ENCODE measurements at places on chromosomes 1 and 21.
A peak's percentile ranks its signal among the peaks of the same experiment; 100 is the strongest.

- no peaks in the 10 kb centered on the region for H3K4me1 ChIP-seq
- H3K27ac ChIP-seq = no peak overlapping the region
- no peaks in the 10 kb centered on the region for H3K27me3 ChIP-seq
Observed at GRCh38 chr1:234564035-234565029, 45.6 kb downstream of the IRF2BP2 start.

DNA sequence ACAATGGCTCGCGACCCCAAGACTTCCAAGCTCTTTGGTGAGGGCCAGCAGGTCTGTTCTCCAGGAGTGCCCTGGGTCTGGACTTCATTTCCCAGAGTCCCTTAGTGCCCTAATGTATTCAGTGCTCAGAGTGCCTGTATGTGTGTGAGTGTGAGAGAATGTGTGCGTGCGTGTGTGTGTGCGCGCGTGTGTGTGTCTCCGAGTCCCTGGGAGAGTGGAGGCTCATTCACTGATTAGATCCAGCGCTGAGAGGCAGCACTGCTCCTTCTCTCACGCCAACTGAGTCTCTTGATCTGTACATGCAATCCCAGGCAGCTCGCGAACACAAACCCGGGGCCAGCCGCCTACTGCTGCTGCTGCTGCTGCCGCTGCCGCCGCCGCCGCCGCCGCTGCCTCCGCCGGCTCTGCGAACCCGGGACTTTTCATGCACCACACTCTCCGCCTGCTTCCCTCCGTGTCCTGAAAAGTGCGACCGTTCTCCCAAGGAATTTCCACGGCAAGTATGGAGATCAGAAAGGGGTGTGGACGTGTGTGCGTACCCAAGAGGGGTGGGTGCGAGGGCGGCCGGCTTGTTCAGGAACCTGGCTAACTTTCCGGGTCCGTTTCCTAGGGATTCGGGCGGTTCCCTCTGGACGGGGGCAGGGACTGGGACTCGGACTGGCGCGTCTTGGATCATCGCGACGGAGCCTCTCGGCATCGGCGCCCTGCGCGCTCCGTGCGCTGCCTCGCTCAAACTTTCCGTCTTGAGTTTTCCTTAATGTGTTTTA, at the start of gene RNF220:
TSS of gene RNF220 (plus strand) at position 225 of the 767 bp plus-strand sequence.
- no peaks in the 10 kb centered on the region for H3K36me3 ChIP-seq
- H3K27me3 ChIP-seq = peaks cover 16% of the 10 kb centered on the region
- no peaks in the 10 kb centered on the region for H3K4me1 ChIP-seq

- H3K27me3 ChIP-seq = no peaks in the 10 kb centered on the region
- H3K27ac ChIP-seq = peak overlapping the region; percentile 30
- peaks cover 55% of the 10 kb centered on the region for H3K4me1 ChIP-seq
- peaks cover 7% of the 10 kb centered on the region for H3K36me3 ChIP-seq
- no peak for DNase-seq
Observed at GRCh38 chr1:153734396-153735089, 6.7 kb downstream of the INTS3 start.

DNA sequence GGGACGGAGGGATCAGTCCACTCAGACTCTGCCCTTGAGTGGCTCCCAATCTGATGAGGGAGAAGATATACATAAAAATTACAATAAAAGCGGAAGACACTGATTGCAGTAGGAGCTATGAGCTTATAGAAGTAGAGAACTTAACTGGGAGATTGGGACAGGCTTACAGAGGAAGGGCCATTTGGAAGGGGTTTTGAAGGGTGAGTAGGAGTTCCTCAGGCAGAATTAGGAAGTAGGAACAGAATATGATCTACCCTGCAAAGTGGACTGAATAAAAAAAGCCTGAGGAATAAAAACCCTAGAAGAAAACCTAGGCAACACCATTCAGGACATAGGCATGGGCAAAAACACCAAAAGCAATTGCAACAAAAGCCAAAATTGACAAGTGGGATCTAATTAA, 9.2 kb upstream of the WASF2 start:
- H3K4me1 ChIP-seq = peaks cover 29% of the 10 kb centered on the region
- no peaks in the 10 kb centered on the region for H3K36me3 ChIP-seq
- no peak overlapping the region for H3K27ac ChIP-seq
- H3K27me3 ChIP-seq = no peaks in the 10 kb centered on the region
- H3K4me3 ChIP-seq = no peak overlapping the region

GRCh38 chr1:25874635-25875153, 814 bp downstream of the PAQR7 start:
- peak overlapping the region; percentile 77 for H3K4me3 ChIP-seq
- H3K36me3 ChIP-seq = peaks cover 8% of the 10 kb centered on the region
- peak overlapping the region; percentile 76 for H3K27ac ChIP-seq
- H3K27me3 ChIP-seq = no peaks in the 10 kb centered on the region
- no peak for DNase-seq
- H3K4me1 ChIP-seq = peaks cover 11% of the 10 kb centered on the region

GRCh38 chr1:93728480-93729131, 47.0 kb upstream of the BCAR3 start:
- no peaks in the 10 kb centered on the region for H3K27me3 ChIP-seq
- no peaks in the 10 kb centered on the region for H3K36me3 ChIP-seq
- H3K4me1 ChIP-seq = no peaks in the 10 kb centered on the region
- H3K4me3 ChIP-seq = no peak overlapping the region
- no peak overlapping the region for H3K27ac ChIP-seq

GRCh38 chr1:184524248-184524647, 137.4 kb downstream of the C1orf21 start:
- no peak overlapping the region for H3K27ac ChIP-seq
- no peak for DNase-seq
- no peaks in the 10 kb centered on the region for H3K27me3 ChIP-seq

DNA sequence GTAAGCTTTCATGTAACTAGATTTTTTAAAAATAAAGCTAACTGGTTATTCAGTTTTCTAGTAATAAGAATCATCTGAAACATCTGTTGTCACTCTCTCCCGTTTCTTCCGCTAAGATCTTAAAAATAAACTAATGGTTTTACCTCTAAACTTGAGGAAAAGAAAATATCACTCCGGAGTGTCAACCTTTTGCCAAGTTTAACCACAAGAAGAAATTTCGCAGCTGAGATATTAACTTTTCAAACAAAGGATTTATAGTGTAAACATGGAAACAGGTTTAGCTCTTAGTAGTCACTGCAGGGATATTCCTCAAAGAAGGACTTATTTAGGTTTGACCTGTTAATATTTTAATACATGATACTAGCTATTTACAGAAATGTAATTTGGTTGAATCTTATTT, 954.9 kb downstream of the ADGRL2 start:
- H3K4me1 ChIP-seq = no peaks in the 10 kb centered on the region

- H3K4me3 ChIP-seq = no peak overlapping the region
- H3K4me1 ChIP-seq = no peaks in the 10 kb centered on the region
- H3K36me3 ChIP-seq = peaks cover 43% of the 10 kb centered on the region
- no peaks in the 10 kb centered on the region for H3K27me3 ChIP-seq
Observed at GRCh38 chr1:53037159-53037558, 24.9 kb upstream of the PODN start.

- H3K27ac ChIP-seq = no peak overlapping the region
- H3K4me1 ChIP-seq = no peaks in the 10 kb centered on the region
- no peak for DNase-seq
- no peaks in the 10 kb centered on the region for H3K27me3 ChIP-seq
- H3K36me3 ChIP-seq = no peaks in the 10 kb centered on the region
Observed at GRCh38 chr21:36916718-36917117, 49.8 kb downstream of the HLCS start.

DNA sequence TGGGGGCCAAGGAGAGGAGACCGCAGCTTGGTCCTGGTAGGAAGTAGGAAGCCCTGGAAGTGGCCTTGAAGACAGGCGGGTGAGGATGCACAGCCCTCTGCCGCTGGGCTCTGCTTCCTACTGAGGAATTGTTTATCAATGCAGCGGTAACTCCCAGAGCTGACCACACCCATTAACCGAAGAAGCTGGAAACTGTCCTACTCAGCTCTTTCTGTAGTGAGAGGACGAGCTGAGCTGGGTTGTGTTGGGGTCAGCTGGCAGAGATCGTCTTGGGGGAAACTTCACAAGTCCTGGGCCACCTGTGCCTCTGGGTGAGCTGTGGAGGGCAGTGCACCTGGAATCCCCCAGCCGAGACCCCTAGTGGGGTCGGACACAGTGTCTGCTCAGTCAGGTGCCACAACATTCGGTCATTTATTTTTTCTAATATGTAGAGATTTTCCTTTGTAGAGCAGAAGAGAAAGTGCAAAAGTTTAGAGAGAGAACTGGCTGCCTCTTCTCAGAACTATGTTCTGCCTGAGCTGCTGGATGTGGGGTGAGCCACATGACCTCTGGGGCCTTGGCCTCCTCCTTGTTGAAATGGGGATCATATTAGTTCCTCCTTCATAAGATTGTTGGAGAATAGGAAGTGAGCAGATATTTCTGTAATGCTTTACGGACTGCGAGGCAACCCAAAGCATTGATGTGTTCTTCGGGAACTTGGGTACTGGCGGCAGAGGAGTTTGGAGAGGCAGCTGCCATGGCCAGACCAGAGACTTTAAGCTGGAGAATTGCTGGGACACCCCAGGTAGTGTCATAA, 3.6 kb downstream of the NECAP2 start:
- no peak overlapping the region for H3K27ac ChIP-seq
- DNase-seq = no peak
- H3K27me3 ChIP-seq = no peaks in the 10 kb centered on the region
- peaks cover 25% of the 10 kb centered on the region for H3K36me3 ChIP-seq

DNA sequence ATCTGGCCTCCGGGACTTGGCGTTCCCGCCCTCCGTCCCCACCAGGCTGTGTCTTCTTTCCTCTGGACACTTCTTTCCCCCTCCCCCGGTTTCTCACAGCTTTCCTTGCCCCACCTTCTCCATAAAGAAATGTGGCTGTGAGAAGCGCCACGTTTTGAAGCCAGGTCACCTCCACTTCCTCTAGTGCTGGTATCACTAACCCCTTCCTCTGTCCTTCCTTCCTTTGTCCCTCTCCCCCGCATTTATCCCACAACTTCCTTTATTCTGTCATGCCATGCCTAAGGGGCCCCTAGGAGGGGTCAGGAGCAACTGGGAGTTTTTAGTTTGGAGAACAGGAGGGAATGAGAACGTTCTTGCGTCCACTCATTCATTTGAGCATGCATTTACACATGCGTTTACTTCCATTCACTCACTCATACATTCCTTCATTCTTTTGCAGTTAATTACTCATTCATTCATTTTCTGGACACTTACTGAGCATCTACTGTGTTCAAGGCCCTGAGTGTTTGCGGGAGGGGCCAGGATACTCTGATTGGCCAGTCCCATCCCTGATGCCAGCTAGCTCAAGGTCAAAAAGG, 5.0 kb upstream of the ACOT11 start:
- DNase-seq = no peak
- H3K4me3 ChIP-seq = peak overlapping the region; percentile 56
- H3K27ac ChIP-seq = peak overlapping the region; percentile 87
- H3K36me3 ChIP-seq = no peaks in the 10 kb centered on the region
- H3K4me1 ChIP-seq = peaks cover 35% of the 10 kb centered on the region

GRCh38 chr21:14734833-14735232, 188.7 kb upstream of the SAMSN1 start:
- no peak overlapping the region for H3K4me3 ChIP-seq
- no peak overlapping the region for H3K27ac ChIP-seq
- H3K4me1 ChIP-seq = no peaks in the 10 kb centered on the region

- H3K36me3 ChIP-seq = no peaks in the 10 kb centered on the region
- DNase-seq = no peak
- no peak overlapping the region for H3K4me3 ChIP-seq
- no peak overlapping the region for H3K27ac ChIP-seq
Observed at GRCh38 chr1:198359024-198359653, 181.3 kb downstream of the ATP6V1G3 start.

DNA sequence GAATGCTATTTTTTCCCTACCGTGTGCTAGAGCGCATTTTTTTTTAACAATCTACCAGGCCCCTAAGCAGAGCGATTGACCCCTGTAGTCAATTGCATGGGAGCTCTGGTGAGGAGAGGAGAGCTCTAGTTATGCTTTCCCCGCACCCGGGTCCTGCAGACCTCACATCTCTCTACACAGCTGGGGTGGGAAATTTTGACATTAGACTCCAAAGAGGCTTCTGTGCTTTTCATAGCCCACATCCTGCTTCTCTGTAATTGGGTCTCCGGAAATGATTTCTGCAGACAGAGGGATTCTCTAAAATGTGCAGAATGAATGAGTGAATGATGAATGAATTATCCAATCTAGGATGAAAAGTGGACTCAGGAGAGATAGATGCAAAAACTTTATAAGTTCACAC, 41.5 kb upstream of the DUSP10 start:
- no peaks in the 10 kb centered on the region for H3K4me1 ChIP-seq
- H3K27ac ChIP-seq = no peak overlapping the region
- no peak overlapping the region for H3K4me3 ChIP-seq
- no peaks in the 10 kb centered on the region for H3K36me3 ChIP-seq

DNA sequence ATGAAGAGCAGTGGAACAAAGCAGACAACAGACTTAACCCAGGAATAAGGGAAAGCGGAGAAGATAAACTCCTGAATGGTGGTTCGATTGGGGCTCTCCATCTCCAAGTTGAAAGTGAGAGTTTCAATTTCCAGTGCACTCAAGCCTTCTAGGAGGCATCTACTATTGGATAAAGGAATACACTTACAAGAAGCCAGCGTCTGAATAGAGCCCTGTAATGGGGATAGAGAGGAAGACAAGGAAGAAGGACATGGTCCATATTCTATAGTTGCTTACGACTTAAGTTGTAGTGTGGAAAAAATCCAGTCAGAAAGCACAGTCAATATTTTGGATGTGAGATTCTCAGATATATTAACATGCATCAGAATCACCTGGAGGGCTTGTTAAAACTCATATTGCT, at the start of gene OR6K2:
TSS of gene OR6K2 (minus strand) at position 101 of the 400 bp plus-strand sequence. CDS start at position 101, 0 bp downstream.
- H3K4me3 ChIP-seq = no peak within 1 kb of the TSS
- DNase-seq = no peak
- H3K4me1 ChIP-seq = no peaks in the 10 kb centered on the region

GRCh38 chr1:180392020-180392419, 110.4 kb downstream of the ACBD6 start:
- H3K27ac ChIP-seq = no peak overlapping the region
- H3K36me3 ChIP-seq = peaks cover 13% of the 10 kb centered on the region
- no peaks in the 10 kb centered on the region for H3K4me1 ChIP-seq
- no peaks in the 10 kb centered on the region for H3K27me3 ChIP-seq

GRCh38 chr1:115647047-115647446, 5.3 kb downstream of the VANGL1 start:
- H3K27ac ChIP-seq = no peak overlapping the region
- H3K27me3 ChIP-seq = no peaks in the 10 kb centered on the region
- peaks cover 6% of the 10 kb centered on the region for H3K4me1 ChIP-seq
- DNase-seq = no peak
- H3K4me3 ChIP-seq = no peak overlapping the region

DNA sequence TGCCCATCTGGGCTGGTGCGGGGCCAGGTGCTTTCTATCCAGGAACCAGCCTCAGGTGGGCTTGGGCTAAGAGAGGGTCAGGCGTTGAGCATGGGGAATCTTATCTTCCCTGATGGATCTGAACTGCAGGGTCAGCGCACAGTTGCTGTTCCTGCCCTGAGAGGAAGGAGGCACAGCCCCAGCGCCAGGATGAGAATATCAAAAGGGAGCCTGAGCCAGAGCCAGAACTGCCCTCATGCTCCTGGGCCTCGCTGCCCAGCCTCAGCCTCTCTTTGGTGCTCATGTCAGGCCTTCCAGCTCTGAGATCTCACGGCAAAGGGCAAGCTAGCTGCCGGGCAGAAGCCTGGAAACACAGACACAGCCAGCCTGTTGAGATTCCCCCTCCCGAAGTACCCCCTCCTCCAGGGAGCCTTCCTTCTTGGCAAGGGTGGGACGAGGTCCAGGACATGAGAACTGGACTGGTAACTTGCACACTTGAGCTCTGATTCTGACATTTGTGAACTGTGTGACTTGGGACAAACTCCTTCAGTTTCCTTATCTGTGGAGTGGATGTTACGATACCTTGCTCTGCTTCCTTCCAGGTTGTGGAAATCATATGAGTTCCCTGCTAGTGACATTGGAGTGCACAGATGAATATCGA, 1.2 kb upstream of the LAD1 start:
- H3K27me3 ChIP-seq = peaks cover 45% of the 10 kb centered on the region
- no peak overlapping the region for H3K4me3 ChIP-seq
- H3K27ac ChIP-seq = no peak overlapping the region
- H3K4me1 ChIP-seq = peaks cover 7% of the 10 kb centered on the region
- DNase-seq = no peak

All from tibial artery (tissue), 4 donors.